ENCODE measurements at places on chromosomes 3 and 15.
A peak's percentile ranks its signal among the peaks of the same experiment; 100 is the strongest.

DNA sequence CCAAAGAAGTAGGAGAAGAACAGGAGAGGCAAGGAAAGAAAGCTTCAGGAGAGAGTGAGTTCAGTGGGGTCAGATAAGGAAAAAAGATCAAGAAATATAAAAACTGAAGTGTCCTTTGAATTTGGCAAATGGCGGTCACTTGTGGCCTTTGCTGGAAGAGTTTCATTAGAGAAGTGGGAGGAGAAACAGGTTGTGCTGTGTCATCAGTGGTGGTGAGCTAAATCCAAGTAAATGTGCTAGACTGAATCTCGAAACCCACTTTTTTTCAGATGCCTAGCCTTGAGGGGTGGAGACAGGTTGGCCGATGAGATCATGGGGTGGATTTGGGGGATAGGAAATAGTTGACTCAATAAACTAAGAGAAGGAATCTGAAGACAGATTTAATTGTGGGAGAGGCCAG lies 43.7 kb downstream of the CHRD start:
- no peak for DNase-seq

GRCh38 chr3:136173939-136174490 lies 22.1 kb downstream of the MSL2 start:
- DNase-seq, result no peak

DNA sequence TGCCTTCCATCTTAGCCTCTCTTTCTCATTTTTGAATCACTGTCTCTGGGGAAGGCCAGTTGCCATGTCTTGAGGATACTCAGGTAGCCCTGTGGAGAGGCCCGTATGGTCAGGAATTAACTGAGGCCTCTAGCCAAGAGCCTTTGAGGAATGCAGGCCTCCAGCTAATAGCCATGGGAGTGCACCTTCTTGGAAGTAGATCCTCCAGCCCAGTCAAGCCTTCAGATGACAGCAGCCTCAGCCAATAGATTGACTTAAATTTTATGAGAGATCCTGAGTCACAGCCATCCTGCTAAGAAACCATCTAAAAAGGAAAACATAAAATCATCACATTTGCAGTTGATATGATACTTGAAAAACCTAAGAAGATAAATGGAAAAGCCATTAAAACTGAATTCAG lies 112.5 kb upstream of the BNIP2 start:
- no peak for DNase-seq

- no peak for DNase-seq
Measured at GRCh38 chr3:158273656-158274055, 163.8 kb downstream of the RSRC1 start.

DNA sequence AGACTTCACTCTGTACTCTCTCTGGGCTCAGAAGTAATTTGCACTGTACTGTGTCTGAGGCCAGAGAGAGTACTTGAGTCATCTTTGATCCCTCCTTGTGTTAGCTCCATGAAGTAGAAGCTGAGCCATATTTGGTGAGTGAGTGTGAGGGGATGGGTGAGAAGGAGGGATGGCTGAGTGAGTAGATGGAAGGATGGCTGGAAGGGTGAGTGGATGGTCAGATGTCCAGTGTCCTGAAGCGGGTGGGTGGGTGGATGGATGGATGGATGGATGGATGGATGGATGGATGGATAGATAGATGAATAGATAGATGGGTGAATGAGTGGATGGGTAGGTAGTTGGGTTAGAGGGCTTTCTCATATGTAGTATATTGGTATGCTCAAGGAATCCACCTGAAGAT lies 39.3 kb downstream of the FGD5 start:
- DNase-seq, result no peak

GRCh38 chr15:75666823-75667501 lies 19.2 kb downstream of the SNX33 start:
- peak; percentile 96 for DNase-seq

DNA sequence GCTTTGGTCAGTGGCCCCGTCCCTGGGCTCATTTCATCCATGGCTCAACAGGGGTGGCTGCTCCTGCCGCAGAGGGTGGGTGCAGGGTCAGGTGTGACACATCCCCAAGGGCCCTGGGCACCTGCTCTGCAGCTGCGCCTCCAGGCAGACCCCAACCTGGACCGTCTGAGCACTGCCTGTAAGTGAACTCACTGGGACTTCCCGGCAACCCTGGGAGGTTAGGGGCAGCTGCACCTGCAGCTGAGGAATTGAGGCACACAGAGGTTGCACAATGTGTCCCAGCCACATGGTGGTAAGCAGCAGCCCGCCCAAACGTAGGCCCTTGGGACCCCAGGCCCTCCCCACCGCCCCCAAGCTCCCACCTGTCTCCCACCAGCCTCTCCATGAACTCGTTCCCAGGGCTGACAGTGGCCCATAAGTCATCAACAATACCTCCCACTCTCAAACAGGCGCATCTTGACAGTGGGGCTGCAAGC lies 55.1 kb downstream of the PLXNA1 start:
- DNase-seq, result no peak

DNA sequence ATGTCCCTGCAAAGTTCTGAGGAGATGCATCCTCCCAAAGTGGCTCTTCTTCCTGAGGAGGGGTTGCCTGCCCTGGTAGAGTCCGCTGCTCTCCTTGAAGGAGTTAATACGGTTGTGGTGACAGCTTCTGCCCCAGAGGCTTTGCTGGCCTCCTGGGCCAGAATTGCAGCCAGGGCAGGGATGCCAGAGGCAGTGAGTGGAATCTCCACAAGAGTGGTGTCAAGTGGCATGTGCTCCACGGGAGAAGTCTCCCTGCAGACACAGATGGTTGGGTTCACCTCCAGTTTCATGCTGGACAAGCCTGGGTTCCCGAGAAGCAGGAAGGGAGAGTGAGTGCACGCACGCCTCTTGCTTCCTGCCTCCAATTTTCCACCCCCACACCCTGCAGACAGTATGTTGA lies 105.5 kb downstream of the SLC25A26 start:
- DNase-seq, result no peak

DNA sequence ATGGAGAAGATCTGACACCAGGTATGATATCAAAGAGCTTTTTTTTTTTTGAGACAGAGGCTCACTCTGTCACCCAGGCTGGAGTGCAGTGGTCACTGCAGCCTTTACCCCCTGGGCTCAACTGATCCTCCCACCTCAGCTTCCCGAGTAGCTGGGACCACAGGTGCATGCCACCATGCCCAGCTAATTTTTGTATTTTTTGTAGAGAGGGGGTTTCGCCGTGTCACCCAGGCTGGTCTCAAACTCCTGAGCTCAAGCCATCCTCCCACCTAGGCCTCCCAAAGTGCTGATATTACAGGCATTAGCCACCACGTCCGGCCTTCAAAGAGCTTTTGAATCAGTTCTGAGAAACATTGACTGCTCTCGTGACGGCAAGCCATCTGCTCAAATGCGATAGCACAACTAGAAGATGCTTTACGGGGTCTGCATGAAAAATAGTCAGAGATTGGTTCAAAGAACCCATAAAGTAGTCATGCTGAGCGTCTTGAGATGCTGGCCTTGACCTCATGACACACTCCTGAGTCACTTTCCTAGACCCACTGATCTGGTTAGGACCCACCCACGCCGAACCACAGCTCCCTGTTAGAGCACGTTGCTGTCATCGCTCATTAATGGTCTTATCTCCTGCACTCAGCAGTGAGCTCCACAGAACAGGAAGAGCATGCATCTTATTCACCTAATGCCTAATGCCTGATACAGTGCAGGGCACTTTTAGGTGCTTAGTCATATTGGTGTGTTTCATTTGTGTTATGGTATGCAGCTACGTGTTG lies 57.0 kb upstream of the NR2F2 start:
- DNase-seq, result peak; percentile 97

- no peak for DNase-seq
Measured at GRCh38 chr3:68751888-68752287, 180.5 kb downstream of the TAFA4 start.

GRCh38 chr15:100276506-100276905 lies 65.3 kb downstream of the ADAMTS17 start:
- no peak for DNase-seq

GRCh38 chr15:75921732-75922703 lies 18.3 kb downstream of the FBXO22 start:
- peak; percentile 80 for DNase-seq

GRCh38 chr3:20316238-20316637 lies 130.2 kb upstream of the SGO1 start:
- peak; percentile 2 for DNase-seq

DNA sequence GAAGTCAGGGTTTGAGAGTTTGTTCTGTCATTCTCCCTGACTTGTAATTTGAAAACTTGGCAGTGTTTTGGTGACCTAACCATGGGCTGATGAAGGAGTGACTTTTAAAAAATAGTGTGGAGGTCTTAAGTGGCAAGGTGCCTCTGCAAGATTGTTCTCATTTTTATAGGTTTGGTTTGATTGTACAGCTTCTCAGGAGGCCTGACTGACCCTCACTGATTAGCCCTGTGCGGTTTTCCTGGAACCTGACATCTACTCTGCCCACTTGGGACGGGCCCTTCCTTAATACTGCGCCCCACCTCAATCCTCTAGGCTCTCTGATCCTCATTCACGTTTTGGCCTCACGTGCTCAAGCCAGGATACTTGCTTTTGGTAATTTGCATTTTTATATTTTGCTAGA lies 2.8 kb downstream of the UBE2E1 start:
- DNase-seq, result no peak

DNA sequence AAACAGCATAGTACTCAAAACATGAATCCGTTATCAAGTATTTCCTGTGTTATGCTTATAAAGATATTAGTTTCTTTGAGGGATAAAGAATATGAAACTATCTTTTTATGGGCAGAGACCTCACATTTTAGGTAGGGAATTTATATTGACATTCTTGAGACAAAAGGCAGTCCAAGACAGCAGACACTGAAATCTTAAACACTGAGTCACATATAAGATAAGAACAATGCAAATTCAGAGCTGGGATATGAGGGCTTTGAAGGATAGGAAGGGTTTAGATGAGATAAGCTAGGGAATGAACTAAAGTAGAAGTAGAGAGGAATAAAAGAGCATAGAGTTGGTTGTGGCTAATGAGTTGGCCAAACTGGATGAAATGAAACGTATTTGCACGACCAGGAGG lies 58.4 kb downstream of the ASTE1 start:
- DNase-seq, result no peak

- DNase-seq, result no peak
Measured at GRCh38 chr15:65912235-65912634, 42.9 kb downstream of the RAB11A start.

DNA sequence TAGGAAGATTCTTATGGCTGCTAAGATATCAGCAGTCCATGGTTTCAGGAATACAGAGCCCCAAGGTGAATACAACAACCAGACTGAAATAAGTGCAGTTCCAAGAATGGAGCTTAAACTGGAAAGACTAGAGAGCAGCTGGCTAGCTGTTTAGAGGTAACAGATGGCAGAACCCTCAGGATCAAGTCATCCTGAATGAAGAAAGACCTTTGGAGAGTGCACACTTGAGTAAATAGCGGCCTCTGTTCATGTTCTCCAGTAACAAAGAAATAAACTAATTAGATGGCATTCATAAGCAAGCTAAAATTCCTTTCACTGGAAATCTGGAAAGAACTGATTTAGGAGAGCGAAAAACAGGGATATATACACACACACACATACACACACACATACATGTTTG lies 968.4 kb downstream of the FHIT start:
- no peak for DNase-seq

DNA sequence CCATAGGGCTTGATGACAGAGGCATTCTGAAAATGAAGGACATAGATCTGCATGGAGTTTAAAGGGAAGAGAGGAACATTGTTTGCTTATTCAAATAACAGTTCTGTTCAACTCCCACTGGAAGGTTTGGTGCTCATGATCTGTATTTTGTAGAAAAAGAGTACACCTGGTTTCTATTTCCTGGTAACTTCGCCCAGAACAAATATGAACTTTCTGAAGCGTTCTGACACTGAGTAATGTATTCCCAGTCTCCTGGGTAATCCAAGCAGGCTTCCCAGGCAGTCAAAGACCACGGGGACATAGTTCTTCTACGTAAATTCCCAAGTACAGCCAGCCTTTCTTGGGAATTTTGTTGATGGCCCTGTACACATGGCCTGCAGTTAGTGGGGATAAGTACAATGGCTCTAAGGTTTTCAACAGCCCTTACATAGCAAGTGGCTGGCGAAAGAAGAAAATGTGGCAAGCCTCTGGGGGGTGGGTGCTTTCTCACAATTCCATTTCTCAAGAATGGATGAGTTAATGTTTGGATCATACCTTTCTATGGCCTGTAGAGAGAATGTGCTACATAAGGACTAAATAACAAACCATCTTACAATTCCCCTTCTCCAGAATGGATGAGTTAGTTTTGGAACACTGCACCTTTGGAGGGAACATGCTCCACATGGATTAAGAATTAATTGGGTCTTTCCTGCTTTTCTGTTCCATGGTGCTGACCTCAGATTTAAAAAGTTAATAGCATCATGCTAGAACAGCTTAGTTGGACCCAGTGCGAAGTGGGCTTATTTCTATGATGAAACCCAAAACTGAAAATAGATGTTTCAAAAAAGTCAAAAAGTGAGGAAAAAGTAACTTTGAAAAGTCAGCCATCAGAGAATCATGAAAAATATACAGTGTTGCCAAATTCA lies 52.7 kb downstream of the COL6A6 start:
- no peak for DNase-seq

- no peak for DNase-seq
Measured at GRCh38 chr3:104717828-104718196, 648.9 kb upstream of the ALCAM start.

GRCh38 chr15:72907733-72908132 lies 124.2 kb upstream of the ADPGK start:
- no peak for DNase-seq

DNA sequence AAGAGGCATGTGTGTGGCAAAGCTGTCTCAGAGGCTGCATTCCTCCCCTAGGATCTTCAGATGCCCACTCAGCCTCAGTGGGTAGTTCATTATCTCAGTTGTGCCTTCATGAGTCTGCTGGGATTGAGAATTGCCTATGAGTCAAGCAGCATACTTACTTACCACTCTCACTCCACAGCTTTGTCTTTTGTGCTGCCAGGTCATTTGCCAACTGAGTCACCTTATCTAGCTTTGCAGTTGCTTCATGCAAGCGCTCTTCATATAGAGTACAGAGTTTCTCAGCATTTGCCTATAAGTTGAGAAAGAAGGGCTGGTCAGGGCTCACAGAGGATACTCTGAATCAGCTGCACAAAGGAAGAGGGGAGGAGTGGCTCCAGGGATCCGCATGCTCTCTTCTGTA lies 89.5 kb downstream of the MYH15 start:
- peak; percentile 83 for DNase-seq

- no peak for DNase-seq
Measured at GRCh38 chr15:26781816-26782215, 8.9 kb upstream of the GABRB3 start.
